ENCODE measurements at places on chromosomes 1 and 21.

GRCh38 chr1:43220905-43221778 lies 48.6 kb upstream of the TMEM125 start:
- no peak for DNase-seq

- DNase-seq: peak; percentile 53
Measured at GRCh38 chr1:234840843-234841242, 230.9 kb upstream of the IRF2BP2 start.

DNA sequence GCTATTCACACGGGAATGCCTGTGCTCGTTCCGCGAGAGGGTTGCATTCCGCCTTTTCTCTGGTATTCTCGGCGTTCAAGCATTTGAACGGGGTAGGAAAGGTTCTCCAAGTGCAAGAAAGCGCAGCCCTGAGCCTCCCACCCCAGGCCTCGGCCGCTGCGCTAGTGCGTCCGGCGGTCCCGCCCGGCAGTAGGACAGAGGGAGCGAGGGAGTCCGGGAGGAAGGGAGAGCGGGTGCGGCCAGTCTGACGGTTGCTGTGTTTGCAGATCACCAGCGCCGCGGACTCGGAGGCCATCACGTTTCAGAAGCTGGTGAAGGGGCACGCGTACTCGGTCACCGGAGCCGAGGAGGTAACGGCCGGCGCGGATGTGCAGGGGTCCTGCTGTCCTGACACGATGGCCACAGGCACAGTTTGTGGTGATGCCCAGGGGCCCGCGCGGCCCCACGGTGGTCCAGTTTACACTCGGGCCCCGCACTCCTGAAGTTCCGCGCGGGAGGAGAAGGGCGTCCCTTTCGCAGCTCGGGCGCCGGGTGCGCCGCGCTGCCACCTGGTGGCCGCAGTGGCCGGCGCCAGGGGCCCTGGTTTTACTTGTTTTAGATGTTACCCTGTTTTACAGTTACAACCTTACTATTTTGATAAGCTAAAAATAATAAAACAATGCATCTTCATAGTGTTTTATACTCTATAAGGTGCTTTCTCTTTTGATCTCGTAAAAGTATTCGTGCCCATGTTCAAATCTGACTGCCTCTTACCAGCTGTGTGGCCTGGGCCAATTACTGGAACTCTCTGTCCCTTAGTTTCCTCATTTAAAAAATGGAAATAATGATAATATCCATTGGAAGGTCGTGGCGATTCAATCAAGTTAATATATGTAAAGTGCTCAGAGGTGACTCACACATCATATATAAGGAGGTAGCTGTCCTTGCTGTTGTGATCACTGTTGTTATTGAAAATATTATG lies 36.7 kb downstream of the CAPN2 start:
- peak; percentile 78 for DNase-seq

GRCh38 chr1:201309416-201309815 lies 26.1 kb downstream of the PKP1 start:
- peak; percentile 71 for DNase-seq

GRCh38 chr1:67676946-67677345 lies 8.1 kb upstream of the GADD45A start:
- DNase-seq: no peak

- no peak for DNase-seq
Measured at GRCh38 chr1:67789551-67789950, 43.7 kb downstream of the GNG12 start.

- DNase-seq: no peak
Measured at GRCh38 chr1:179231923-179232322, 2.4 kb upstream of the ABL2 start.
